Adipocyte (in vitro differentiated cells): ENCODE measurements at places on chromosomes 5 and 9.

DNA sequence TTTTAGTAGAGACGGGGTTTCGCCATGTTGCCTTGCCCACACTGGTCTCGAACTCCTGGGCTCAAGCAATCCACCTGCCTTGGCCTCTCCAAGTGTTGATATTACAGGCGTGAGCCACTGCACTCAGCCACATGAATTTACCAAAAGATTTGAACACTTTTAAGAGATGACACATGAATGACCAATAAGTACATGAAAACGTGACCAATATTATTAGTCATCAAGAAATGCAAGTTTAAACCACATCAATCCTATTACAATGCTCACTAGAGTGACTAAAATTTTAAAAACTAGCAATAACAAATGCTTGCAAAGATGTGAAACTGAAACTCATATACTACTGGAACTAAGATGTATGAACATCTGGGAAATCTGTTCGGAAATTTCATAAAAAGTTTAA, 54.3 kb downstream of the NR6A1 start:
- DNase-seq = no peak

GRCh38 chr5:158727771-158728311, 371.9 kb downstream of the EBF1 start:
- peak; percentile 24 for DNase-seq

GRCh38 chr5:170446365-170446764, 57.2 kb upstream of the KCNMB1 start:
- no peak for DNase-seq

DNA sequence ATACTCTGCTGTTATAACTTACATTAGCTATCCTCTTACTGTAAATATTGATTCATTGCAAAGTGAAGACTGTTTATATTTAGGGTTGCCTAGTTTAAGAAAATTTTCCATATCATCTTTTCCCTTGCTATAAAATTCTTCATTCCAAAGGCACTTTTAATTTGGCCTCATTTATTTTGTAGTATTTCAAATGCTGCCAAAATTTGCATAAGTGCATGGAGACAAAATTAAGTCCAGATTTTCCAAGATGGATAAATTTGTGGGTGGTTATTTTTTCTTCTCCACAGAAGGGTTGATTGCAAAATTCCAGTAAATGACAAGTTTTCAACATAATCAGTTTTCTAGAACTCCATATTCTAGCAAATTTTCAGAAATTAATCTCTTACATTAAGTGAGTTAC, 141.5 kb upstream of the MTAP start:
- DNase-seq = peak; percentile 46

GRCh38 chr5:111129938-111130337, 37.8 kb downstream of the WDR36 start:
- DNase-seq = peak; percentile 46

- peak; percentile 37 for DNase-seq
Measured at GRCh38 chr9:104073770-104074133, 20.4 kb upstream of the SMC2 start.

- DNase-seq = peak; percentile 63
Measured at GRCh38 chr5:131264451-131265099, 722 bp downstream of the CDC42SE2 start.

DNA sequence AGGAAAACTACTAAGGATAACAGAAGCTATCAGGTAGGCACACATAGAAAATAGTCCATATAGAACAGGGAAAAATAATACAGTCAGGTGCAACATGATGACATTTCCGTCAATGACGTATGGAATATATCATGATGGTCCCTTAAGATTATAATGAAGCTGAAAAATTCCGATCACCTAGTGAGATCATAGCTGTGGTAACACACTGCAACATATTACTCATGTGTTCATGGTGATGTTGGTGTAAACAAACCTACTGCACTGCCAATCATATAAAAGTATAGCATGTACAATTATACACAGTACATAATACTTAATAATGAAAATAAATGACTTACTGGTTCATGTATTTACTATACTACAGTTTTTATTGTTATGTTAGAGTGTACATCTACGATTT, 60.0 kb downstream of the MEGF9 start:
- no peak for DNase-seq

DNA sequence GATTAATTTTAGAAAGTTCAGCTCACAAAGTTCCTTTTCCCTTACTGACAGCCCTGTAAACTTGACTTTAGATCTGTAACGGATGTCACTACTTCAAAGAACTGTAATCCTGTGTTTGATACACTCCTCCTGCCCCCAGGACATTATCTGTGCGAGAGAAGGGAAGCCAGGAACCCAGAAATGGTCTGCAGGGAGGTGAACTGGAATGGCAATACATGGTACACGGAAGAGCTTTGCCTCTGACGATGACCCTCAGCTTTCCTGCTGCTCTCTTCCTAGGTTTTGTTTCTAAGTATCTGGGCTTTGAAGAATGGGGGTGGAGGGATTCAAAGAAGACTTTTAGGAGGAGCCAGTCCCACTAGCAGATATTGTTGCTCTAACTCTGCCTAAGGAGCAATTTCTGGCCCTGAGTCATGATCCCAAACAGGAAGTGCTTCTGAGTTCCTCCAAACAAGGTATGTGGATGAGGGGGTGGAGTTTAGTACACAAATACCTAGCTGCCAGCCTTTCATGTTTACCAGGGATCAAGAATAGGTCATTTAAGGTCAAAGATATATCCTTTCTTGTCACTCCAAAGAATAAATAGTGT, 43.4 kb upstream of the TMC1 start:
- DNase-seq = peak; percentile 59
